ENCODE measurements at places on chromosomes 13 and 19.

- no peak for DNase-seq
Measured at GRCh38 chr13:40589285-40590109, 76.9 kb downstream of the FOXO1 start.

DNA sequence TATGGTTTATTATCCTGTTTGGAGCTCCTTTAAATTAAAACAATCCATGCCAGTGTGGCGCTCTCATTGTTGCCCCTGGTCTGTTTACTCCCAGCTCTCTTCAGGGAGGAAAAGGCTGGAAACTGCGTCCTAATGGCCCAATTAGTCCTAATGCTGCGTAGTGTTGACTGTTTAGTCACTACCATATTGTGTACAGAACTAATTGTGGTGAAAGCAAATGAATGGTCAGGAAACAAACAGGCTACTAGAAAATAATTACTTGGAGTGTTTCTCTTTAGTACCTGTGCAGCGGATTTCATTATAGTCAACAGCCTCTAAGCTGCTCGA is 54.5 kb upstream of the MTIF3 start:
- DNase-seq = no peak

GRCh38 chr19:47109541-47110375 is 3.8 kb downstream of the ZC3H4 start:
- DNase-seq = peak; percentile 53

DNA sequence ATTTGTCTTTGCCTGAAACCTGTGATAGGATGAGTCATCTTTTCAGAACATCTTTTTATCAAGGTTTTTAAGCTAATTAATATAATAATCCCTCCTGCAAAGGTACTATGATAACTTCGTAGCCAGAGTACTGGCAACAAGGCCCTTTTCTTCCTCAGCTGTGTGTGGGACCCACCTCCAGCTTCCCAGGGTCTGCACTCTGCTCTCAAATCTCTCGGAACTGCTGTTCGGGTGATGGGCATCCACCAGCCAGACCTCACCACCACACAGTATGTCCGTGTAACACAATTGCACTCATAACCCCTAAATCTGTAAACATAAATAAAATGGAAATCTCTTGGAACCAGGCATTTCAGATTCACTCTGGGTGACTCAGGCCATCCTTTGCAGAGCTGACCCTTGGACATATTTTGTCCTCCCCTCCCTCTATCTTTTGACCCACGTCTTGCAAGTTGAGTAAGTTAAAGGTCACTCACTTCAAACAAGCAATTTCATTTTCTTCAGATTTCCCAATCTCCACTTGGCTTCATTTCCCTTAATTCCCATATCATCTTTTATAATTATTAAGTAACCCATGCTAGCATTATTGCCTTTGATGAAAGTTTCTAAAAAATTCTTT is 29.5 kb downstream of the COL4A1 start:
- no peak for DNase-seq

DNA sequence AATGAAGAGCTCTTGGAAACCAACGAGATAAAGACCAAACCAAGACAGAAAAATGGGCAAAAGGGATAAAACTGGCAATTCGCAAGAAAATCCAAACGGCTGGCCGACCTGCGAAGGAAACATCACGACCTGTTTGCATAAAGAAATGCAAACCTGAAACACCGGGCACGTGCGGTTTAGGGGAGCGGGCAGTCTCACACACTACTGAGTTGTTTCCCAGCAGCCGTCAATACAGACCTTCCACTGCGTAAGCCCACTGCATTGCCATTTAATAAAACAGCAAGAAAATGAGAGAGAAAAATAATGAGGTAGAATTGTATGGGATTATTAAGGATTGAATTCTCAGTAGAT is 642 bp upstream of the PEG3 start:
- DNase-seq = no peak

- DNase-seq = no peak
Measured at GRCh38 chr13:52371736-52372247, 34.2 kb downstream of the THSD1 start.

- DNase-seq = no peak
Measured at GRCh38 chr13:82606008-82606407, 1276.3 kb downstream of the SLITRK1 start.

GRCh38 chr19:6058518-6059201 is 51.6 kb downstream of the RFX2 start:
- DNase-seq = no peak

GRCh38 chr13:92547266-92547665 is 679.3 kb upstream of the GPC6 start:
- no peak for DNase-seq

GRCh38 chr13:53501387-53501786 is 472.8 kb downstream of the OLFM4 start:
- DNase-seq = no peak

GRCh38 chr19:7853770-7854128 is 20.4 kb downstream of the PRR36 start:
- DNase-seq = no peak

GRCh38 chr19:5678071-5678718 is 2.1 kb downstream of the MICOS13 start:
- DNase-seq = no peak

DNA sequence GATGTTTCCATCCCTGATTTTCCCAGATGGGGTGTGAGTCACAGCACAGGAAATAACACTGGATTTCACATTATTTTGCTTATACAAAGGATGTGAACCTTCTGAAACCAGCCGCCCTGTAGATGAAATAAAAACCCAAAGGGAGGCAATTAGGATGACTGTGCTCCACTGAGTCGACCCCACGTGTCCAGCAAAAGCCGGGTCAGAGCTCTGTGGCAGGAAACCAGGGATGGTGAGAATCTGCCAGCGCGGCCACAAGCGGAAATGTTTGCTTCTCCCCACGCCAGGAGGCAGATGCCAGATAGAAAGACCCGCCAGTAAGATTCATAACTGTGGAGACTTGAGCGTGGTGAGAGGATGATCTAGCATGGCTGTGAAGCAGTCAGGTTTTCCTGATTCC is 764.4 kb downstream of the LIG4 start:
- DNase-seq = no peak

GRCh38 chr19:513368-514165 is 6.3 kb downstream of the TPGS1 start:
- no peak for DNase-seq

GRCh38 chr13:30905932-30906383 is at the start of gene MEDAG:
Gene MEDAG, plus strand, starts transcription at chr13:30906271. Its CDS starts 245 bp downstream, at chr13:30906516.
- DNase-seq = no peak

GRCh38 chr19:4380254-4380727 is 20.1 kb downstream of the SH3GL1 start:
- DNase-seq = peak; percentile 47

DNA sequence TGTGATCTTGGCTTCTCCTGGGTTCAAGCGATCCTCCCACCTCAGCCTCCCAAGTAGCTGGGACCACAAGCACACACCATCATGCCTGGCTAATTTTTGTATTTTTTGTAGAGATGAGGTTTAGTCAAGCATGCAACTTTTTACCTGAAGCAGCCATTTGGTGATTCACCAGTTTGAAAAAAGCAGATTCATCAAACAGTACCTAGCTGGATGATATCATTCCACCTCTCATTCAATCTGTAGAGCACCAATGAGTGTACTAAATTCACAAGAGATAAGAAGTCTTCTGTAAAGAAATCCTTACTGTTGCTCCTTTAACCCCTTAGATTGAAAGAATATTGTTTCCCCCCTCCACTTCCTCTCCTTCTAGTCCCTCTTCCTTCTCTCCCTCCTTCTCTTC is 261.1 kb upstream of the RFC3 start:
- no peak for DNase-seq
